ENCODE measurements at places on chromosomes 4 and X.

- no peak for DNase-seq
Observed at GRCh38 chrX:76148041-76148665, 24.7 kb upstream of the PBDC1 start.

DNA sequence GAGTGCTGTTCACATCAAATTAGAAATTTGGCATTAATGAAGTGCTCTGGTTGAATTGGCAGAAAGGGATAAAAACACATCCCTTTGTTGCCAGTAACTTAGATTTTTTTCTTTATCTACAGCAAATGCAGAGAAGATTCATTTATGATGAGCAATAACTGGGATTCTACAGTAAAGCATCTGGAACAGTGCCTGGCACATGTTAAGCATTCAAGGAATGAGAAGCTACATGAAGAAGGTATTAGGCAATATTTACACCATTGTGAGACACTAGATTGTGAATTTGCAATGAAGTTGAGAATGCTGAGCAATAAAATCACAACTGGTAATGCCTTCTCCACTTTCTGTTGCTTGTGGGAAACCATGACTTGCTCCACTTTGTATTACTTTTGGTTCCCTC is 33.5 kb downstream of the PCDH19 start:
- no peak for DNase-seq

DNA sequence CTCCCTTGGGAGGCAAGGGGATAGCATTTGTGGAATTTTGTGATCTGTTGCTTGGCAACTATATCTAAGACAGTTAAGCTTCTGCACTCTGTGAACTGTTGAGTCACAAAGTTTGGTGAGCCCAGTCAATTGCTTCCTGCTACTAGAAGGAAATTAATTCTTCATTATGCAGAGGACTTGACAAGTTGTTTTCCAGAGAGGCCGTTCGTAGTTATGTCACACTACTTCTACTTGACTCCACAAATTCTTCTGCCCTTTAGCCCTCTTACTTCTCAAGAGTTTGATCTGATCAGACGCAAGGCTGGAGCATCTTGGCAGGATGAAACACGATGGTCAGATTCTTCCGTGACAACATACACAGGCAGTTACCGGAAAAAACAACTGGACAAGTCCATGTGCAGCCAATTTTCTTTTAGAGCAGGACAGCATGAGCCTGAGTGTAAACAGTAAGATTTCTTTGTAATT is at the start of gene C4orf51:
Gene C4orf51, plus strand, starts transcription at position 156 of the 465 bp plus-strand sequence. Its CDS starts 58 bp downstream, at position 214.
- no peak for DNase-seq

DNA sequence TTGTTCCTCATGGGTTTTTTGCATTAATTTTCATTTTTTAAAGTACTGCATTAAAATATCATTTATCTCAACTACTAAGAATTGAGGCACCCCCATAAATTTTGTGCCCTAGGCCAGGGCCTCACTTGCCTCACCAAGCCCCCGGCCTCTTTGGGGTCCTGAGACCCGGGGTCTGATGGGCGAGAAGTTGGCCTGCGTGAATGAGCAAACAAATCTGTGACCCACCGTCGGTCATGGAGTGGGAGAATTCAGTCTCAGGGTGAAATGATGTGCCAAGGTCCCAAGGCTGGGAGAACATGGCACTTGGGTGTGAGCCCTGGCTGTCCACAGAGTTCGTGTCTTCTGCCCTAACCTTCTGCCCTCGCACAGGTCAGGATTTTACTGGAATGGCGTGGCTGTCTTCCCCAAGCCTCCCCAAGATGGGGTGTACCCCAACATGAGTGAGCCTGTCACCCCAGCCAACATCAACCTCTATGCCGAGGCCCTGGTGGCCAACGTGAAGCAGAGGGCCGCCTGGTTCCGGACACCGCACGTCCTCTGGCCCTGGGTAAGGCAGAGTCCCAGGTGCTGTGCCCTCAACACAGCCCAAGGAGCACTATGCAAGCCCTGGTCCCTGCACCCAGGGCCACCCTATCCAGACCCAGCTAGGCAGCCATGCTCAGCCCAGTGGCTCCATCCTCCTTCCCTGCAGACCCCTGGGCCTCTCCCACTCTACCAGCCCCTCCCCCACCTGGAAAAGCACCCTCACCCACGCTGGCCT is 18.0 kb downstream of the MAN2B2 start:
- no peak for DNase-seq

DNA sequence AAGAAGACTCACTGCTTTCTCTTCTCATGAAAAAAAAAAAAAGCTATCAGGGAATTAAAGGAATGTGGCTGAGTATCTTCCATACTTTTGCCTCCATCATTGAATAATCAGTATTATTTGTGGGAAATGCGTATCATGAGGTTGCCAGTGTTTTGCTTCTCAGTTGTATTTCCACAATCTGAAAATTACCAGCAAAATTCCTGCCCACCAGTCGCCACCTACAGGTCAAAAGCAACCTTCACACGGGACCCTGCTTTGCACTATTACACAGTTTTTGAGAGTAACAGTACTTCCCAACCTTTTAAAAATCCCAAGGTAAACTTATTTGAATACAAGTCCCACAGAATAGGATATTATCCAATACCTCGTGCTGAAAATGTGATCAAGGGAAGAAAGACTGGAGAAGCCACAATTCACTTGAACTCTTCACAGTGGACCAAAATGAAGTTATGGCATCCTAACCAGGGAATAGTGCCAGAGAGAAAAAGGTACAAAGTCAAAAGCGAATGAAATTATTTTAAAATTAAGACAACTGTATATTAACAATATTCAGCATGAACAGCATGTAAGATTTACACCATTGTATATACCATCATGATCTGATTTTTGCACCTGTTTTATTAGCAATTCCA is 30.4 kb downstream of the PGRMC1 start:
- no peak for DNase-seq

DNA sequence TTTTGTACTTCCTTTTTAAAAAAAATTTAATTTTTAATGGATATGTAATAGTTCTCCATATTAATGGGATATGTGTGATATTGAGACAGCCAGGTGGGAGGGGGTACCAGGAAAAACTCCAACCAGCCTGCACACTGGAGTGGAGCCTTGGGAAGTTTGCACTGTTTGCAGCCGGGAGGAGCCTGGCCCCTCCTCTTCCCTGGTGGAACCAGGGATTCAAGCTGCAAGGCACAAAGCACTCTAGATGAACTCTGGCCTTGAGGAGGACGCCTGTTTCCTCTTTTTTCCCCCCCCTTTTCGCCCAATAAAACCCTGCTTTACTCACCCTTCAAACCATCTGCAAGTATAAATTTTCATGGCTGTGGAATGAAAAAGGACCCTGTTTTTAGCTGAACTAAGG is 48.2 kb upstream of the GC start:
- peak; percentile 45 for DNase-seq

DNA sequence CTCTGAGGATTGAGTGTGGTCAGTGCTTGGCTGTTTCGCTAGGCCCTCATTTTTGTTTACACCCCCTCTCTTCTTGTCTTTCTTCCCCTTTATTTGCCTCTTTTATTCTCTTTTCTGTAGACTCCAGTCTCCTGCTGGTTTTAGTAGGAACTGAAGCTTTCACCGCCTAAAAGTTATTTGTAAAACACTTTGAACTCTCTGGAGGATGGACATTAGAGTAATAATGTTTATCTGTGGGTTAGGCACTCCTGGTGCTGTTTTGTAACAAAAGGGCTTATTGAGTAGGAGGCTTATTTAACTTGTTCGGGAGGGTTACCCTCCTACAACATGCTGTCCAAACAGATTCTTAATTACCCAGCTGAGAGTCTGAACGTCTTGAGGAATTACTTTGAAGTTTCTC is 1.6 kb upstream of the ARHGAP10 start:
- DNase-seq, result no peak

GRCh38 chr4:113969709-113970334 is 9.6 kb downstream of the ARSJ start:
- DNase-seq, result no peak

GRCh38 chr4:23006756-23007155 is 314.0 kb downstream of the GBA3 start:
- DNase-seq, result no peak

GRCh38 chrX:49610718-49611310 is 12.0 kb downstream of the GAGE1 start:
- DNase-seq, result no peak

GRCh38 chr4:94759767-94760211 is 2.0 kb downstream of the BMPR1B start:
- DNase-seq, result no peak

DNA sequence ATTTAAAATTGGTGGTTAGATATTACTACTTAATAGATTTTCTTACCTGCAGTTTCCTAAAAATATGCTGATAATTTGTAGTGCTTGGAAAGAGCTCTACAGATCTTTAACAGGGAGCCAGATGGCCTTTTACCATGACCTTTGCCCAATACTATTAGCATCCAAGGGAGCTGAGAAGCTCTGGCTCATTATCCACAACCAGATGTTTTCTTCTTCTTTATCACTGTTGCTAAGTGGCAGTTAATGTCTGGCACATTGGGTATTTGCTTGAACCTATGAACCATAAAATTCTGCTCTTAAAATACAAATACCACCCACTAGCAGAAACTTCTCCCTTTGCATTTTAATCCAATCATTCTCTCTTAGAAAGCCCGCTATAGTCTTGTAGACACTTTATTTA is 1480.3 kb downstream of the C4orf33 start:
- DNase-seq, result no peak

DNA sequence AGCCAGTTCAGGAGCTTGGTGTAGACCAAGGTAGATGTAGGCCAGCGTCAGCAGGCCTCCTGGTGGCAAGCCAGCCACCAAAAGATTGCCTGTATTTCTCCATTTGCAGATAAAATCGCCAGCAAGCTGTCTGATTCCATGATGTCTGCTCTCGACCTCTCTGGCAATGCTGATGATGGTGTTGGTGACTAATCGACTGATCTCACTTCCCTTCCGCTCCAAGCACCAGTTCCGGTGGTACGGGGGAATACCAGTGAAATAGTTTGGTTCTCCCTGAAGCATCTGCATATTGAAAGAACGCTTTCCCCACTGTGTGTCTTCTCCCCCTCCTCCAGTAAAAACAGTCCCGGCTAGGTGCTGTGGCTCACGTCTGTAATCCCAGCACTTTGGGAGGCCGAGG is 30.4 kb downstream of the GNL3L start:
- DNase-seq, result no peak

DNA sequence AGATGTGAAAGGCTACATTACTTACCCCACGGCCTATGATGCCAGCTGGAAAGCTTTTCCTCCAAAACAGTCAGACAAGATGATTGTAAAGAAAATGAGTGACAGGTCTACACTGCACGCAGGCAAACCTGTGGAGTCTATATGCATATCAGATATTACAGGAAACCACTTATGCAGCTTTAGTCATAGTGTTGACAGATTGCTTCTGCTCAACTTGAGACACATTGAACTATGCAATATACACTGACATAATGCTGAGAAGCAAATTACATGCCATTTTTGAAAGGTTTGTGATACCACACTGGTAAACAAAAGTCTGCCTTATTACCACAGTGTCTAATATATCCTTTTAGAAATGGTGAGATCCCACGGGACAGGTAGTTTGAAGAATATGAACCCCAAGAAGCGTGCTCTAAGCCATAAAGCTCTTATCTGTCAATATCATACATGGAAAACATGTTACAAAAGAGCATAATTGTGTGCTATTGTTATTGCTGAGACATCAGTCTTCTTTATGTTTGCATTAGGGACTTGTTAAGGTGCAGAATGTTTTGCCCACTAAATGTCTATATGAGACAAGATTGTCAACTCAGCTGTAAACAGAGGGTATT is 1835.8 kb upstream of the TENM3 start:
- DNase-seq, result no peak

DNA sequence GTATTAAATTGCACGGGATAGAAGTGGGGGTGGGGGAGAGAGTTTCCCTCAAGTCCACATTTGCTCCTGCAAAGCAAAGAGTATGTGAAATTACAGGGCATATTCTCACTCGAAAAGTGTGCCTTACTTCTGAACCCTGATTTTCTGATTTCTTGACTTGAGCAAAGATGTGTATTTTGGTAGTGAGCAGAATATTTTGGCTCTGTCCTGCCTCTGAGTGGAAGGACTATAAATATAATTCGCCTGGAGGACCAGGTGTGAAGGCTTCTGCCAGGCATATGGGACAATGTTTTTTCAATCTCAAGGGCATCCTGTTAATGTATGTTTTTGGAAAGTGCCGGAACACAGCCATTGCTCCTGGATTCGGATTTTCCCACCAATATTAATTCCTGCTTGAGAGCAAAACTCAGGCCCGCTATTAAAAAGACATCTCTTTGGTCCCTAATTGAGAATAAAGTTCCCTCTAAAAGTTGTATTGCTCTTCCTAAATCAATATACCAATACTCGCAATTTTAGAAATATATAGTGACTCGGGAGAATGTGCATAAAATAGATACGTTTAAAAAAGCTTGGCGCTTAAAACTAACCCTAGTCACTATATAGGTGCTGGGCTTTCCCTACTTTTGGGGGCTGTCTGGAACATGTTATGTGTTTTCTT is 15.3 kb upstream of the PITX2 start:
- DNase-seq, result no peak

DNA sequence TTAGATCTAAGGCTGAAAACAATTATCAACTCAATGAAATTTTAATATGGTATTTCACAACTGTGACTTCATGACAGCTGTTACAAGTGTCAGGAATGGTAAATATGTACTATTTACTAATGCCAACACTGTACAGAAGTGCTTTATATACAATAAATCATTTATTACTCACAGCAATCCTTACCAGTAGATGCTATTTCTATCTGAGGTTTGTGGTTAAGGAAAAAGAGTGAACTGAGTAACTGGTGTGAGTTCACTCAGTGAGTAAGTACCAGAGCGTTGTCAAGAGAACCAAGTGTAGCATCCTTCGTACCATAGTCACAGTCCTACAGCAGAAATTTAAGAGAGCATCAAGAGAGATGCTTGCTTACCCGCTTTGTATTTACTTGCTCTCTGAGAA is 23.3 kb downstream of the MTHFD2L start:
- no peak for DNase-seq

GRCh38 chrX:154369449-154370299 is 4.8 kb downstream of the FLNA start:
- peak; percentile 84 for DNase-seq

DNA sequence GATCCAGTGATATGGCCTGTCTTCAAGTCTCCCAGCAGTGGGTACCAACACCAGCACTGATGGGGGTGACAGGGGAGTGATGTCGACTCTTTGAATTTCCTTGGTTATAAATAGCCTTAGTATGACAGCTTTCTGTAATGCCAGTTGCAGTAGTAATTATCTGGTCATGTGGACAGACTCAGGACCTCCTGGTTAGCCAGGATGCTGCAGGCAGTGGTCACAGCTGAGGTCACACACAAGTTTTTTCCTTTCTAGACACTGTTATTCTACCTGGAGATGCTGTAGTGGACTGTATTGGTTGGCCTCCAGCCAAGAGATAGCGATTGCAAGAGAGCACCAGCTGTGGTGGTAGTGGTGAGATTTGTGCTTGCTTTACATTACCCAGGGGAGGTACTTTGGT is 63.6 kb downstream of the UPRT start:
- no peak for DNase-seq

GRCh38 chrX:64975491-64975890 is 759 bp downstream of the ZC4H2 start:
- peak; percentile 70 for DNase-seq

GRCh38 chr4:5805270-5805669 is 87.6 kb downstream of the CRMP1 start:
- DNase-seq, result no peak

Data from Right ventricle myocardium inferior (tissue), 1 donor.